8988T (cell line): ENCODE measurements at places on chromosomes 5 and 9.

DNA sequence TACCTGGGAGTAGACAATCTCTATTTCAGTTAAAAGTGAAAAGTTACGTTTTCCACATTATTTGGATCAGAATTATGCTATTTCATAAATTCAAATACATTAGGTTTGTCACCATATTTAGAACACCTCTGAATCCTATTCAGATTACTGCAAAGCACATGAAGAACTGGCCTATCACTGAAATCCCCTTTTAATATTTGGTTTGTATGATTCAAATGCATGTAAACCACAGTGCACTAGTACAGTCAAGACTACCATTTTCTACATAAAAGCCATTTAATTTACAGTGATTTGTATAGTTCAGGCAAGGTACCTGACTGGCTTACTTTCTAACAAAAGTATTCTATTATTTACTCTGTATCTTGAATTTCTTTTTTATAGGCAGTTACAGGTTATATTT lies 212.5 kb downstream of the MEF2C start:
- no peak for DNase-seq

GRCh38 chr5:98308231-98308630 lies 465.2 kb upstream of the RGMB start:
- DNase-seq, result no peak

DNA sequence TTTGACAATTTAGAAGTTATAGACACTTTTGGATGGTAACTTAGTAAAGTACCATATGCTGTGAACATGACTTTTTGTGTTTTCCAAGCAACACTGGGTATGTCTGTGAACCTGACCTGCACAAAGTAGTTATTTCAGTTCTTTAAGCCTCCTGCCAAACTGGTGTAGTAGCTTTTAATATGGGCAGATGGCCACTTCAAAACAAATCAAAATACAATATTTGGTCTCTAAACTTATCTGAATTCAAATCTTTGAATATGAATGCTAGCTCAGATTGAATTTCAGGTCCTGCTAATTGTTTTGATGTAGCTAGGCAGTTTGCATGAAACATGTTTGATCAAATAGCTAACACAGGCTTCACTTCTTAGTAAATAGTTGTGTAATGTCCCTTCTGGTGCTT lies 1176.7 kb upstream of the CDH9 start:
- DNase-seq, result no peak

GRCh38 chr5:107919361-107919760 lies 248.6 kb upstream of the EFNA5 start:
- no peak for DNase-seq

- DNase-seq, result no peak
These were observed 16.6 kb upstream of the S1PR3 start for GRCh38 chr9:88974641-88975040.

- DNase-seq, result no peak
These were observed 1242.3 kb upstream of the WWC1 start for GRCh38 chr5:167049043-167049663.

GRCh38 chr9:21579247-21579671 lies 97.1 kb upstream of the IFNE start:
- no peak for DNase-seq

GRCh38 chr5:143476601-143477211 lies 73.2 kb upstream of the NR3C1 start:
- DNase-seq, result no peak

- no peak for DNase-seq
These were observed 142.6 kb upstream of the ST8SIA4 start for GRCh38 chr5:101045689-101046088.

DNA sequence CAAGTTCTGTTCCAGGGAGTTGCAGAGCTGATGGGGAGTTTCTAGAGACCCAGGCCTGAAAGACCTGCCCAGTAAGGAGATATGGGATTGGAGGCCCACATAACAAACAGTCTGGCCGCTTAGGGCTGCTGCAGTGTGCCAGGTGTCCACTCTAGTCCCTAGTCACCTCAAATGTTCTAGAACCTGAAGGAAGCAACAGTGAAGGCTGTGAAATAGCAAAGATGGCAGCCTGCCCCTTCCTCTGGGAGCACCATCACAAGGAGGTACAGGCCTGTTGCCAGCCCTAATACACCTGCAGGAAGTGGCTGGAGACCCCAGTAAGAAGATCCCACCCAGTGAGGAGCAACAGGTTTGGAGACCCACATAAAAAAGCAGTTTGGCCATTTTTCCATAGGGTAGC lies 783.8 kb upstream of the EDIL3 start:
- no peak for DNase-seq

GRCh38 chr9:134476942-134477335 lies 150.7 kb downstream of the RXRA start:
- DNase-seq, result no peak

DNA sequence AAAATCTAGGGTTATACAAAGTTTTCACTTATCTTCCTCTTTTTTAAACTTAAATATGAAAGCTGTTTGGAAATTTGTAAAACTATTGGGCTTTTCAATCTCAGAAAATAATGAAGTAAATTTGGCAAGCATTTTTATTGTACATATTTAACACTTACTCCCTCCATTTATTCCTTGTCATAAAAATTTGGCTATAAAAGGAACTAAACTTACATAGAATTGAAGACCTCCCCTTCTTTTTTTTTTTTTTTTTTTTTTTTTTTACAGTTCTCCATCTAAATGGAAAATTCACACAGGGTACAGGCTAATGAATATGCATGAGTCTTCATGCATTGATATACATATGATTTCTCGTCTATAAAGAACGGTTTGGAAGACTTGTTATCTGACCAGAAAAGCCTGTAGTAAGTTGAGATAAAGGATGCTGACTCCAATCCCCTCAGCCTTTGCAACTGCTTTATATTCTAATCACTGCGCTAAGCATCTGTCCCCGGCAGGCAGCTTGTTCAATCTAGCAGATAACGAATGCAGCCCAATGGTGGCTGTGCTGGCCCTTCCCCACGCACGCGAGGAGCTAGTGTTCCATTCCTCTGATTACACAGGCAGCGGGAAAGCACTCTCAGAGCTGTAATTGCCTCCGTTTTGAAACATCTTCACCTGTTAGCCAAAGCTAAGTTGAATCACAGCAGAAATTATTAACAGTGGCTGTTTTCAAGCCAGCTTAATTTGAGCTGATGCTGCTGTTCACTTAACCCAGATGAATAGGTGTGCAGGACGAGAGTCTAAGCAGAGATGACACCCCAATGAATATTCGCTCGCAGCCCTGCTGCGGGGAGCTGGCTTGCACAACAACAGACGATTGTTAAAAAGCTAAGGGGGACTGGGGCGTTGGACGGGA lies 453.8 kb upstream of the ZNF608 start:
- no peak for DNase-seq

DNA sequence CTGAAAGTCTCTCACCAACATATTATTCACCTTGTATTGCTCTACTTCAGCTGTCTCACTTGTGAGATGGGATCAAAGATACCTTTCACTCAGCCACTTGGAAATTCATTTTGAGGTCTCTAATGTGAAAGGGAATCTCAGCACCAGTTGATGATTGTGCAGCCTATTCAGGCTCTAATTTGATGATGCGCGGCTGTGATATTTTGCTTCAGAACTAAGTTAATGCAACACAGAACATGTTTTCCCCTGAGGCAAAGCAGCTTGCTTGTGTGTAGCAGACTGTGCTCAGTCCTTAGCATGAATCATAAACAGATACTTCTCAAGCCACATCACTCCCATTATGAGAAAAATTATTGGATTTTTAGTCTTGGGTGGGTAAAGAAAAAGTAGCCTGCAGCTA lies 378.8 kb downstream of the OSTF1 start:
- DNase-seq, result no peak

DNA sequence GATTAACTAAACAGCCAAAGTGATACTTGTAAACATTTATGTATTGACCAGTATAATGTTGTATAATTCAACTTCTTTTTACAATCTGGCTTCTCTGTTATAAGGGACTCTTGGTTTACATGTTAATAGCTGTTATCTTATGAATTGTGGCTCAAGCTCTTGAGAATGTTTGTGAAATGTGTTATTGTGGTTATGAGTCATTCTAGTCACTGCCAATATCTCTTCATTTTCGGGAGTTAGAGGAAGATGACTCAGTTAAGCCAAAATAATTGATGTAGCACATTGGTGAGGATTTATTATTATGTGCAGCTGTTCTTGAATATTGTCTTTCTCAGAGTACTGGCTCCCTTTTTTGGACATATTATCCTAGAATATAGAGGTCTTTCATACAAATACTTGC lies 655.2 kb upstream of the RIOK2 start:
- no peak for DNase-seq

- DNase-seq, result no peak
These were observed 263.8 kb downstream of the FBXL7 start for GRCh38 chr5:15763754-15764153.

DNA sequence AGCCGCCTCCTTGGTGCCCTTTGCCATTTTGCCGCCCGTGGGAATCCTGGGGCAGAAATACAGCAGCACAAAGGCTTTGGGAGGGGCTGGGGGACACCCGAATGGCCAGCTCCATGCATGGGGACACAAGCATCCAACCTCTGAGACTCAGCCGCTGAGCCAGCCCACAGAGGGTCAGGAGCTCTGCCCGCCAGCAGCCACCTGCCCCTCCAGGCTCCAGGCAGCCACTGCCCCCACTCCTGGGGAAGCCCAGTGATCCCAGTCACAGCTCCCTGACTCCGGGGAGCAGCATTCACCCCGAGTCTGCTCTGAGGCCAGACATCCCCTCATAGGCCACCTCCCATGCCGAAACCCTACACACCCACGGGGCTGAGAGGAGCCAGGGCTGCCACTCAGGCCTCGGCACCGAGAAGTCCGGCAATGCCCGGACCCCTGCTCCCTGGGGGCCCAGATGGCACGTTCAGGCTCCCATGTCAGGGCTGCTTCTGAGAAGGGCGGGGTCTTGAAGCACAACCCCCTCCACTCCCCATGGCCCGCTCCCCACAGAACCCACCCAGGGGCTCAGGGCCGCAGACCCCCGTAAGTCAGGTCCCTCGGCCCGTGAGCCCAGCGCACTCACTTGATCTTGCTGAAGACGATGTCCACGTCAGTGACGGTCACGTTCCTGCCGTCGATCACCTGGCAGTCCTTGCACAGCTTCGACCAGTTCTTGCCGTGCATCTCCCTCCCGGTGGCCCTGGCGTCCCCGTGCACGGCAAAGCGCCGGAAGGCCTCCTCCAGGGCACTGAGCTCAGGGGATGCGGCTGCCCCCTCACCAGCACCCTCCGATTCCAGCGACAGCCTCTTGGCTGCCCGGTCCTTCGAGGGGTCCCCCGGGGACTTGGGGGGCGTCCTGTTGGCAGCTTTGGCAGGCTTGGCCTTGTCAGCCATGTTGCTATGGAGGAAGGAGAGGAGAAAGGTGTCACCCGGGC lies 15.7 kb downstream of the TPPP start:
- peak; percentile 63 for DNase-seq
